ENCODE measurements at places on chromosomes 6 and 20.
A peak's percentile ranks its signal among the peaks of the same experiment; 100 is the strongest.

DNA sequence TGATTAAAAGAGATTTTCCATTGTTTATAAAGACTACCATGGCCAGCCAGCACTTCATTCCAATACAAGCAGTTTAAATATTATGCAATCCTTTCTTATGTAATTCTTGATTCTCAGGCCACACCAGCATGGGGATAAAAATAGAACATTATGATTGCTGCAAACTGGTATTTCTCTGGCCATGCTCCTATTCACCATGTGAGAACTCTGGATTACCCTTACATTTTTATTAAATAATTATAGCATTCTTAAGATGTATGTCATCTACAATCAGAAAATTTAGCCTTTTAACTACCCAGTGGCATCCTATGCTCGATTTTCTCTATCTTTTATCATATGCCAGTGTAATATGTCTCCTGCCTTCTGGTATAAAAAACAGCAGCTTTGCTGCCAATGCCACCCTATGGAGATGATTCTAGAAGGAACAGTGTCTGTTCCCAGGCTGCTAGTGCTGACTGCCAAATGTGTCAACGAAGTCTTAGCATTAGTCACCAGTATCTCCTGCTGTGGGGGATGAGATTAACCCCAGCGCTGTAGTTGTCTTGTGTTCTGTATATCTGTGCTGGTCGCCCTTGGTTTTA, 501.4 kb downstream of the BCKDHB start:
- peak; percentile 91 for DNase-seq

DNA sequence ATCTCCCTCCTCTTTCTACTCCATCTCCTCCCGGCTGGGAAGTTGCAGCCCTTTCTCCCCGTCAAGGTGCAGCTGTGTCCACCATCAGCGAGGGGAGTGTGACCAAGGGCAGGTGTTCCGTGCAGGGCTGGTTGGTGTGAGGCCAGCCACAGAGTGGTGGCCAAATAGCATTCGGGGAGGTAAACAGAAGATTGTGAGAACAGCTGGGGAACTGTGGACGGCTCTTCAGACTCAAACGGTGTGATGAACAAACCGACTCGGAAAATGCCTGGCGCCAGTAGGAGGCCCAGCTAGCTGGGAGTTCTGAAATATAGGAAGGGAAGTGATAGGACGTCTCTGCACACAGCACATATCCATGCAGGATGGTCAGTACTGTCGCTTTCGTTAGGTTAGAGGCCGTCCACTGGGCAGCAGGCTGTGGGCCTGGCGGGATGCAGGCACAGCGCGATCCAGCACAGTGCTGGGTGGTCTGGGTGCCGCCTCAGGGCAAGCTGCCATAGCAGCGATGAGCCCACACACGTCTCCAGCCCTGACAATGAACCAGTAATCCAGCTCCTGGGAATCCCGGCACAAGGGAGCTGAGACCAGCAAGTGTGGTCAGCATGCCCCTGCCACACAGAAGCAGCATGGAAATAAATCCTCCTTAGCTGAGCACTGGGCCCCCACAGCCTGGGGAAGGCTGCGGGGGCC, 258.1 kb downstream of the TAF4 start:
- no peak for DNase-seq

DNA sequence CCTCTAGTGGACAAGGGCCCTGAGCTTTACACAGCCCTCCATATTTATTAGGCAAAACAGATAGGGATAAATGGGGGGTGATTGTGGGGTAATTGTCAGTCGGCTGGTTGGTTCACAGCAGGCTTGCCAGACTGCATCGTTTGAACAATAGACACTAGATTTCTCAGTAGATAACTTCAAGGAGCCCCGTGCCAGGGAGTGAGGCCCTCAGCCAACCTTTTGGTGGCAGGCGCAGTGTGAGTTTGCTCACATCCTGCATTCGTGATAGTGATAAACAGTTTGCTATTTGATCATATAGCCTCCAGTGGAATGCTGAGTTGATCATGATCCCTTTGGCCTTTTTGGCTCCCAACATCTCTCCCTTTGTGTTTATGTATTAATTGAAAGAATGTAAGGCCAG, 3.6 kb upstream of the ABHD12 start:
- DNase-seq = no peak

DNA sequence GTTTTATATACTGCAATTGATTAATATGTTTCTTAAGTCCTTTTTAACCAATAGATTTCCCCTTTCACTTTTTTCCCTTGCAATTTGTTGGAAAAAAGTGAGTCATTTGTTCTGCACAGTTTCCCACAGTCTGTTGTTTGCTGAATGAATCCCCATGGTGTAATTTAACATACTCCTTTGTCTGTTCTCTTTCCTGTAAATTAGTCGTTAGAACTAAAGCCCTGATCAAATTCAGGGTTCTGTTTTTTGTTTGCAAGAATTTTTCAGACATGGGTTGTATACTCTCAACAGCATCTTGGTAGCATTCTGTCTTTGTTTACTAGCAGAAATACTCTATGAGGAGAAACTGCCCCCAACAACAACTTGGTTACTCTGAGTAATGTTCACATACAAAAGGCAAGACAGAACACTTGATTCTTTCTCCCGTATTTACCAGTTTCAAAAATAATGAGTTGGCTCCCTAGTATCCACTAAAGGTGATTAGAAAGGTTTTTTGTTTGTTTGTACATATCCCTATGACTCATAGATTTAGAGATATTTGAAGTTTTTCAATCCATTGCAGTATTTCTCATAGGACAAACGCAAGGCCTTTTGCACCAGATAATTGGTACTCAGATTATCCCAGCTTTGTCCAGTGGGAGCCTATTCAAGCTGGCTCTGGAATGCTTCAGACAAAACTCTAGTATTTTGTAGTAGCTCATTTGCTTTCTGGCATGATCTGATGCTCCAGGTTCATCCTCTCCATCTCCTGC, 16.5 kb downstream of the BLOC1S5 start:
- no peak for DNase-seq

GRCh38 chr20:39762716-39763115, 800.6 kb downstream of the DHX35 start:
- no peak for DNase-seq

DNA sequence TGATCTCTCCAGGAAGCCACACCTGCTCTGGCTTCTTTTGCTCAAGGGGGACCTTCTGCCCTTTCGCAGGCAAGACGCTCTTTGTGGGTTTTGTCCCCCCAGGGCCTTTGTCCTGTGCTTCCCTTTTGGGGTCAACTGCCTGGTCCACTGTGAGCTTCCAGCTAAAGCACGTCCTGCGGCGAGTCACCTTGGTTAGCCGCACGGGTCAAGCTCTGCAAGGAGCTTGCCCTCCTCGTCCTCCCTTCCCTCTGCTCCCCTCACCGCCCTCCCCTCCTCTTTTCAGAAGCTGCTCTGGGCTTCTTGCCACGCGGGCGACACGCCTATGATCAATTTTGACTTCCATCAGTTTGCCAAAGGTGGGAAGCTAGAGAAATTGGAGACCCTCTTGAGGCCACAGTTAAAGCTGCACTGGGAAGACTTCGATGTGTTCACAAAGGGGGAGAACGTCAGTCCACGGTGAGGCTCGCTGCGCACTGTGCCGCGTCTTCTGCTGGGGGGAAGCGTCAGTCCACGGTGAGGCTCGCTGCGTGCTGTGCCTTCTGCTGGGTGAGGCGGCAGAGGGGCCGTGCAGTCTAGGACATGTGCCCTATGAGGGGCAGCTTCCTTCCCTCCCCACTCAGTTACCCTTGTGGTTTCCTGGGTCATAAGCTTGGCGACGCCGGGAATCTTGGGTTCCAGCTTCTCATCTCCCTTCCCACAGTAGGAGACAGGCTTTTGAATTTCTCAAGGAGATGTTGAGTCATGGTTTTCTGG, 80.2 kb downstream of the SYNJ2 start:
- DNase-seq = no peak

DNA sequence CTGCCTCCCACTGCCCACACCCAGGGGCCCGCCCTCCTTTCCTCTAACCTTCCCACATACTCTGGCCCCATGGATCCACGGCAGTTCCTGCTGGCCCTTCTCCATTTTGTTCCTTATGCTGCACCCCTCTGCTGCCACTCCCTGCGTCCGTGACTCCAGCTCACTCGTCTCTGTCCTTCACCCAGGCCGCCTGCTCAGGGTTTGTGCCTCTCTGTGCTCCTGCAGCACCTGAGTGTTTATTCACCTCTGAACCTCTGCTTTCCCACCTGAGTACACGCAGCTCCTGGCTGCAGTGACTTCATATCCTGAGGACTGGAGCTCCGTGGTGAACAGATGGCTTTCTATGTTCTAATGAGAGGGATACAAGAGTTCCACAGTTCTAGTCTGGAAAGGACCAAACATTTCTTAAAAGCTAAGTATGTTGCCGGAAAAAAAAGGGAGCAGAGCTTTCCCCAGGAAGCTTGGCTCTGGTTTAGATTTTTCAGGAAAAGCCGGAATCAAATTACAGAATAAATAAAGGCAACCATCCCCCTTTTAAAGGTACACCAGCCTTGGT, 1.5 kb upstream of the GNRH2 start:
- no peak for DNase-seq

GRCh38 chr20:58471193-58472164, 43.7 kb downstream of the APCDD1L start:
- DNase-seq = no peak

GRCh38 chr6:21003780-21004541, 469.7 kb downstream of the CDKAL1 start:
- peak; percentile 55 for DNase-seq

DNA sequence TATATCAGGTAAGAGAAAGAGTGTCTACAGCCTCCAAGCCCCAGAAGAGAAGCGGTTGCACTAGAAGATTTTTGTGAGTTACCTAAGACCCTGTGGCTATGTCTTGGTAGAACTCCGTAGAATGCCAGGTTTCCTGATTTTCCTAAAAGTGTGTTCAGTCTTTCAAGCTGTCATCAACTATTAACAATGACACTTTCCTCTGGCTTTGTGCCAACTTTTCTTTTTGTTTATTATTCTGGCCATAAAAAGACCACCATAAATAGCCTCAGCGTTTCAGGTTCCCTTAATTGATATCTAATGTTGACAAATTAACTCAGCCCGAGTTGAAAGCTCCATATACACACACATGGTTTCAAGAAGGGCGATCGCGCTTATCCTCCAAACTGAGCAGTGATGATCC, 1.2 kb downstream of the PAK5 start:
- no peak for DNase-seq

- no peak for DNase-seq
Measured at GRCh38 chr20:2236256-2236655, 59.5 kb upstream of the TGM3 start.

DNA sequence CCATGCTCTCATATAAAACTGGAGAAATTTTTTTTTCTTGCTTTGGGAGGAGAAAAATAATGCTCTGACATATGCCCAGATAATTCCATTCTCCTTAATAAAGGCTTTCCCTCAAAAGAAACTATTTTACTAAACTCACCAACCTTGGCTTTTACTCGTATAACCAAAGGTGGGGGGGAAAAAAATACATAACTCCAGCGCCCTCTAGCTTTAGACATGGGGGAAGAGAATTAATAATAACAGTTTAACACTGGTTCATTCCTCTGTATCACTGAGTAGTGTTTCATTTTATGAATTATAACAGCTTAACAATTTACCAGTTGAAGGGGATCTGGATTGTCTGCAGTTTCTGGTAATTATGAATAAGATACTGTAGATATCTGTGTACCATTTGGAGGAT, 1226.1 kb downstream of the GRIK2 start:
- no peak for DNase-seq

DNA sequence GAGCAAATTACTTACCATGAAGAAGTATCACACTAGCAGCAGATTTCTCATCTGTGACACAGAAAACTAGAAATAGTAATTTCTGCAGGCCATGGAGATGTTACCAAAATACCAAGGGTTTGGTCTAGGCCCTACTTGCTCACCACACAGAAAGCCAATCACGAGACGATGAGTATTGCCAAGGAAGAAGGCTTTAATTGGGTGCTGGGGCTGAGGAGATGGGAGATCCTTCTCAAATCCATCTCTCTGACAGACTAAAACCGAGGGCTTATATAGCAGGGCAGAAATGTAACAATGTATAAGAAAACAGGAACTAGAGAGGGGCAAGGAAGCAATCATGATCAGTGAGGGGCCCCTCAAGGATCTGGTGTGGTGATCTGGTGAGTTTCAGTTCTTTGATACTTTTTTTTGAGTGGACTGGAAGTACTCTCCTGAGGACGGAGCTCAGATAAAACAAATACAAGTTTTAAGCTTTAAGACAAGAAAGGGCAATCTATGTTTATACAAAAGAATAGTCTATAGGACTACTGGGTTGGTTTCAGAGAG, 40.9 kb downstream of the RNF182 start:
- DNase-seq = no peak

- no peak for DNase-seq
Measured at GRCh38 chr6:73121421-73121993, 103.8 kb downstream of the KHDC1L start.

DNA sequence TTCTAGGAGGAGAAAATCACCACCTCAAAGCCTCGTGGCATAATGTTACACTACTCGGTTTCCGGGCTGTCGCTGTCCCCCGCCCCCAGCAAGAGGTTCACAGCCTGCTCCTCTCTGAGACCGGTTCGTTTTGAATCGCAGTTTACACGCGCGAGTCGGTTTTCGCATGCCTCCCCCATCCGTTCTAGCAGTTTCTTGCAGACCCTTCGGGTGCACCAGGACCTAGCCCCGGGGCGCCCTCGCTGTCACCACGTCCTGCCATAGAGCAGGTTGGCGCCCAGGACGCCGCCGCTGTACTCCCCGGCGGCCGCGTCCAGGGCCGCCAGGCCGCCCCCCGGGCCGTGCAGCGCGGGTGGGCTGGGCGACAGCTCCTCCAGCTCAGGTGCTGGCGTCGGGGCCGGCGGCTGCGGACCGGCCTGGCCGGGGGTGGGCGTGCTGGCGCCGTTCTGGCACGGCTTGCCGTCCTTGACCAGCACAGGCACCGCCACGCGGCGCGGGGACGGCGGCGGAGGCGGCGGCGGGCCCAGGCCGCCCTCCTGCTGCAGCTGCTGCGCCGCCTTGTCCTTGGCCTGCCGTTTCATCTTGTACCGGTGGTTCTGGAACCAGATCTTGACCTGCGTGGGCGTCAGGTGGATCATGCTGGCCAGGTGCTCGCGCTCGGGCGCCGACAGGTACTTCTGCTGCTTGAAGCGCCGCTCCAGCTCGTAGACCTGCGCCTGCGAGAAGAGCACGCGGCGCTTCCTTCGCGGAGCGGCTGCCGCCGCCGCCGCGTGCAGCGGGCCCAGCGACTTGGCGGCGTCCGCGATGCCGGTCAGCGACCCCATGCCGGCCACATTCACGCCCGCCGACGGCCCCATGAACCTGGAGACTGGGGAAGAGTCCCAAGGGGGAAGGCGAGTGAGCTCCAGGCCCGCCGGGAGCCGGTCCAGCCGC, 1.4 kb downstream of the NKX2-4 start:
- DNase-seq = no peak

DNA sequence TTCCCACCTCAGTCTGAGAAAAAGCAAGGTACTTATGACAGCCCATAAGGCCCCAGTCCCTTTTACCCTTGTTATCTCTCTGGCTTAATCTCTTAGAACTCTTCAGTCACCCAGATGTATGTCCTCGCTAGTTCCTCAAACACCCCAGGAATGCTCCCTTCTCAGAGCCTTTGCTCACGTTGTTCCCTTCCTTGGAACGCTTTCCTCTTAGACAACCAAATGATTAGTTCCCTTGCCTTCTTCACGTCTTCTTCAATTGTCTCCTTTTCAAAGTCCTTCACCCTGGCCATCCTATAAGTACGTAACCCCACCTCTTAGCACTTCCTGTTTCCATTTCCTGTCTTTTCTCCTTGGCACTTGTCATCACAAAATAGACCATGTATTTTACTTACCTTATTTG, 1.1 kb upstream of the APOBEC2 start:
- DNase-seq = no peak

- DNase-seq = peak; percentile 88
Measured at GRCh38 chr6:81766482-81767069, 14.1 kb upstream of the TENT5A start.

GRCh38 chr6:7812623-7813022, 86.7 kb downstream of the BMP6 start:
- DNase-seq = no peak

- DNase-seq = no peak
Measured at GRCh38 chr20:6711951-6712649, 55.4 kb upstream of the BMP2 start.

Data from non-pigmented ciliary epithelial cell (primary cell).